Stimulated activated CD8-positive, alpha-beta memory T cell treated with anti-CD3 and anti-CD28 coated beads, Interleukin-4, amount 100 ng/mL, for 4 hours (primary cell): ENCODE measurements at places on chromosomes 11 and 22.

DNA sequence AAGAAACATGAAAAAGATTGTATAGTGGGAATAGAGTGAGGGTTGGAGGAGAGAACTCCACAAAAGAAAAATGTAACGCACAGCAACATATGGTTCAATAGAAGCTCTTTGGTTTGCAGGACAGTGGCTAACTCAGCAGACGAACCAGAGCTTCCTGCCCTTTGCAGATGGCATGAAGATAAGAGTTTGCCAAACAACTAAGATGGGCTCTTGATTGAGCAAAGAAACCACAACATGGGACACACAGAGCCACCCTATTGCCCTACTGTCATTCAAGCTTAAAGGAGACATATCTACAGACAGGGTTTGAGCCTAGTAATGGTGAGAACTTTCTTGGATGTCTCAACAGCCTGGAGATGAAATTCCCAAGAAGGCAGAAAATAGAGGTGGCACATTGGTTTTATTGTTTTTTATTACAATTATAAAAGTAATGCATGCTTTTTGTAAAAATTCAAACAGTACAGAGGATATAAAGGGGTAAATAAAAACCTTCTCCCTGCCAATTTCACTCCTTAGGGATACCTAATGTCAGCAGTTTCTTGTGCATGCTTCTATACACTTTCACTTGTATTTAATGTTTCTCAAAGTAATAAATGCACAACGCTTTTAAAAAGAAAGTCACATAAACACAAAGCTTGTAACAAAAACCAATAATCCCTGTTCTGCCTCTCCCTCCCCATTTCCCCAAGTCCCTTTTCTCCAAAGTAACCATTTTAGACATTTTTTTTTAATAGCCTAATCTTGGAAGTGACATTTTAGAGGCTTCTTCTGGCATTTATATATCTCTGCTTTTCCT is 63.7 kb downstream of the COPB1 start:
- no peak for DNase-seq

DNA sequence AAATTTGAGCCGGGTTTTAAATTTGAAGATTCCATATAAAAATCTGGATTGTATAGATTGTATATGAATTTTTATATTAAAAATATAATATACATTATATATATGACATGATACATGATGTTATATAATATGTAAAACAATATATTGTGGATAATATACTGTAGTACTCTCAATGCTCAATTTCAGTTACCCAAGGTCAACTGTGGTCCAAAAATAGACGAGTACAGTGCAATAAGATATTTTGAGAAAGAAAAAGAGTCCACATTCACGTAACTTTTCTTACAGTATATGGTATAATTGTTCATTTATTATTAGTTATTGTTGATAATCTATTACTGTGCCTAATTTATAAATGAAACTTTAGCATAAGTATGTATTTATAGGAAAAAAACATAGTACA is 94.2 kb upstream of the YWHAH start:
- DNase-seq = no peak

DNA sequence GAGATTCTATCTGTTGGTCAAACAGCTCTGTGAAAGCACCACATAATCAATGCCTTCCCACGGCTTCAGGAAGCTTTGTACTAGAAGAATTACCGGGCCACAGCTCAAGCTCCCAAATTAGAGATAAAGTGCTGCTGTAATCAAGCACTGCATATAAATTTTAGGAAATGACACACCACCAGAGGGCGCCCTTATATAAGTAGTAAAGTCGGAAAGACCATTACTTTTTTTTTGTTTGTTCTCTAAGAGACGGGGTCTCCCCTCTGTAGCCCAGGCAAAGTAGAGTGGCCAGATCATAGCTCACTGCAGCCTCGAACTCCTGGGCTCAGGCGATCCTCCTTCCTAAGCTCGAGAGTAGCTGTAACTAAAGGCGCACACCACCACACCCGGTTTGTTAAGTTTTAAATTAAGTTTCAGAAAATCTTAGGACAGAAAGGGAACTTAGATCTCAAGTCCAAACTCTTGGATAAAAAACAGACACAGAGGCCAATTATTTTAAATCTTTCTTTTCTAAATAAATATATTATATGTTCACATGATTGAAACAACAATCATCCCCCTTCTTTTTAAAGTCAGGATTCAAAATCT is 32.6 kb downstream of the PRCP start:
- peak; percentile 62 for DNase-seq

DNA sequence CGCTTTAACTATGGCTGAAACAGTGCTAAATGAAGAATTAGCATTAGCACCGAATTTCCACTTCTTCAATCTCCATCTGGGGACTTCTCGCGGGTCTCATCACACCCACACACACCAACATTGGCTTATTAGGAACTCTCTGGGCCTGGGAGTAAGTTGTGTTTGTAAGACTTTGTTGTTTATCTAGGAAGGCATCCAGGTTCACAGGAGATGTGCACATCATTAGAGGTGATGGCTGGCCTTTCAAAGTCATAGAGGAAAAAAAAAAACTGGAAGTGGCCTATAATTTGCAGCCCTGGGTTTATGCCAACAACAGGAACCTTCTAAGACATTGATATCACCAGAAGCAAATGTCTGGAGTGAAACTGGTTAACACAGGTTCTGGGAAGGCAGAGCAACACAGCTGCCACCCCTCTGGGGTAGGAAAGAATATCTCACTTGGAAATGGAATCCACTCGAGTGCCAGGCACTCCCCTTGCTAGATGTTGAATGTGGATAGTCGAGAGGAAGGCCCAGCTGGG is 84.5 kb downstream of the TRAF6 start:
- DNase-seq = no peak

GRCh38 chr11:106331176-106331575 is 253.7 kb downstream of the AASDHPPT start:
- no peak for DNase-seq

GRCh38 chr11:124069429-124070401 is 28.6 kb upstream of the OR10G7 start:
- no peak for DNase-seq

- DNase-seq = no peak
These were observed 40.4 kb downstream of the RCN1 start for GRCh38 chr11:32131321-32131720.

- DNase-seq = no peak
These were observed 16.8 kb upstream of the MUC6 start for GRCh38 chr11:1053121-1053901.

- DNase-seq = no peak
These were observed 92.3 kb downstream of the GAB2 start for GRCh38 chr11:78325274-78325781.

DNA sequence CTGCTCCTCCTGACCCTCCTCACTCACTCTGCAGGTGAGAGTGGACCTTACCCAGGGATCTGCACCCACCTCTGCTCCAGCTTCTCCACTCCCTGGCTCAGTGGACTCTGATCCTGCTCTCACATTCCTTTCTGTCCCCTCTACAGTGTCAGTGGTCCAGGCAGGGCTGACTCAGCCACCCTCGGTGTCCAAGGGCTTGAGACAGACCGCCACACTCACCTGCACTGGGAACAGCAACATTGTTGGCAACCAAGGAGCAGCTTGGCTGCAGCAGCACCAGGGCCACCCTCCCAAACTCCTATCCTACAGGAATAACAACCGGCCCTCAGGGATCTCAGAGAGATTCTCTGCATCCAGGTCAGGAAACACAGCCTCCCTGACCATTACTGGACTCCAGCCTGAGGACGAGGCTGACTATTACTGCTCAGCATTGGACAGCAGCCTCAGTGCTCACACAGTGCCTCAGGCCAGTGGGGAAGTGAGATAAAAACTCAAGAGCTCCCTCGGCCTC is 29.7 kb upstream of the VPREB1 start:
- DNase-seq = no peak

DNA sequence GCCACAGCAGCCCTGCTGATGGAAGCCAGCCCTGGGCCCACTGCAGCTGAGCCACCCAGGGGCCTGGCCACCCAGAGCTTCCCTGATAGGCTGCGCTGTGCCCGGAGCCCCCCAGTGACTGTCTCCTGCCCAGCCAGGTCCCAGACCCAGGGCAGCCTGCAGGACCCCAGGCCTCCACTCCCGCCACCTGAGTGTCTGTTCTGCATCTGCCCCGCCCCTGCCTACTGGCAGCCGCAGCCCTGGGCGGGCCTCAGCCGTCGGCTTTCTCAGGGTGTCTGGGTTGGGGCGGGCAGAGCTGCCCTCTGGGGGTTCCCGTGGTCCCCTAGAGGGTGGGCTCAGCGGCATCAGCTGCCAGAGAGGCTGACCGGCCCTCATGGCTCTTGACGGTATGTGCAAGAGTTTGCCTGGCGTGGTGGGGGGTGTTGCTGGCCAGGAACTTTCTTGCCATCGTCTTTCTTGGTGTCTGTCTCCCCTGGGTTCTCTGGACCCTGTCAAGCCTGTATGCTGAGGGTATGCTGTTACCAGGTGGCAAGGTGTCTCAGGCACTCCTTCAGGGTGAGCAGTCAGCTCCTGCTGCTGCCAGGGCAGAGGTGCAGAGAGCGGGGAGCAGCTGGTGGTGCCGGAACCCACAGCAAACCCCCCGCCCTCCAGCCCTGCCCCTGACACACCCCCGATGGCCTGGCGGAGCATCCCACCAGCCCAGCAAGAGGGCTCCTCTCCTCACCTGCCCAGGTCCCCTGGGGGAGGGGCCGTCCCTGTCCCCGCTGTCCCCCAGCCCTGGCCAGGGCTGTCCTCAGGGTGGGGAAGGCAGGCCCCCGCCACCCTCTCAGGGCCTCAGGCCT is 12.2 kb upstream of the PIM3 start:
- DNase-seq = no peak

DNA sequence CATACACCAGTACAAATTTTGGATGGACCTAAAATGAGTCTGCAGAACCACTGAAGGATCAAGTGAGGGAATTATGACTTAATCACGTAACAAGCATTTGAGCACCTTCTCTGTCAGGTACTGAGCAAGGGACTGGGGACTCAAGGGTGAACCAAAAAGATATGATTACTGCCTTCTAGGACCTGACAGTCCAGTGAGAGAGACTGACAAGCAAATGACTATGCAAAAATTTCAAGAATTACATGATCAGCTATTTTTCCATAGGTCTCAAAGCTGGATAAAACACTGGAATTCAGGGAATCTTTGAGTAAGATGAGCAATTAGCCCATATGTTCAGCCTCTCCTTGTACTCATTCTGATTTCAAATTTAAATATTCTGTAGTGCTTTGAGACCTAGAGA is 5.2 kb upstream of the STT3A start:
- DNase-seq = no peak

GRCh38 chr11:113477321-113477720 is 2.1 kb upstream of the DRD2 start:
- DNase-seq = no peak

GRCh38 chr11:88174709-88175568 is at the start of gene RAB38:
Gene RAB38, minus strand, starts transcription at chr11:88175443. Its CDS starts 59 bp downstream, at chr11:88175384.
- no peak for DNase-seq

- no peak for DNase-seq
These were observed 22.5 kb downstream of the RCN1 start for GRCh38 chr11:32113200-32113919.

DNA sequence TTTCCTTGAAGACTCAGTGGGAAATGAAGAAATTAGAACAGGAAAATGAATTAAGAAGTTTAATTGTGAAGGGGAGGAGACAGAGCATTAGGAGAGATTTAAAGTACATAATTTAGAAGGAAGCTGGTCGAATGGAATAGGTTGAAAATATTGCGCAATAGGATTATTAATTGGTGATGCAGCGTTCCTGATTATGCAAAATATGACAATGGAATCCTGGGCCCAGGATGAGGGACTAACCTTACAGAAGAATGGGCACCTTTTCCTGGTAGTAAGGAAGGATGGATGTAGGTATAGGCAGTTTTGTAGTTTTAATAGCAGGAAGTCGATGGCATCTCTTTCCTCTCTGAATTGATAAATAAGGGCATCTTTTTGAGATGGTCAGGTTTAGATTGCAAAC is 7.8 kb downstream of the TTC12 start:
- no peak for DNase-seq

GRCh38 chr11:133238027-133238426 is 294.3 kb downstream of the OPCML start:
- no peak for DNase-seq

GRCh38 chr11:119361056-119361787 is 14.7 kb upstream of the MFRP start:
- DNase-seq = no peak

GRCh38 chr11:69375316-69376154 is 81.6 kb downstream of the MYEOV start:
- no peak for DNase-seq

- DNase-seq = no peak
These were observed 14.7 kb downstream of the PRDM10 start for GRCh38 chr11:129987950-129988349.

GRCh38 chr11:57387289-57388030 is 3.0 kb downstream of the PRG2 start:
- DNase-seq = no peak

GRCh38 chr11:111426617-111427016 is 47.5 kb upstream of the POU2AF1 start:
- DNase-seq = no peak

DNA sequence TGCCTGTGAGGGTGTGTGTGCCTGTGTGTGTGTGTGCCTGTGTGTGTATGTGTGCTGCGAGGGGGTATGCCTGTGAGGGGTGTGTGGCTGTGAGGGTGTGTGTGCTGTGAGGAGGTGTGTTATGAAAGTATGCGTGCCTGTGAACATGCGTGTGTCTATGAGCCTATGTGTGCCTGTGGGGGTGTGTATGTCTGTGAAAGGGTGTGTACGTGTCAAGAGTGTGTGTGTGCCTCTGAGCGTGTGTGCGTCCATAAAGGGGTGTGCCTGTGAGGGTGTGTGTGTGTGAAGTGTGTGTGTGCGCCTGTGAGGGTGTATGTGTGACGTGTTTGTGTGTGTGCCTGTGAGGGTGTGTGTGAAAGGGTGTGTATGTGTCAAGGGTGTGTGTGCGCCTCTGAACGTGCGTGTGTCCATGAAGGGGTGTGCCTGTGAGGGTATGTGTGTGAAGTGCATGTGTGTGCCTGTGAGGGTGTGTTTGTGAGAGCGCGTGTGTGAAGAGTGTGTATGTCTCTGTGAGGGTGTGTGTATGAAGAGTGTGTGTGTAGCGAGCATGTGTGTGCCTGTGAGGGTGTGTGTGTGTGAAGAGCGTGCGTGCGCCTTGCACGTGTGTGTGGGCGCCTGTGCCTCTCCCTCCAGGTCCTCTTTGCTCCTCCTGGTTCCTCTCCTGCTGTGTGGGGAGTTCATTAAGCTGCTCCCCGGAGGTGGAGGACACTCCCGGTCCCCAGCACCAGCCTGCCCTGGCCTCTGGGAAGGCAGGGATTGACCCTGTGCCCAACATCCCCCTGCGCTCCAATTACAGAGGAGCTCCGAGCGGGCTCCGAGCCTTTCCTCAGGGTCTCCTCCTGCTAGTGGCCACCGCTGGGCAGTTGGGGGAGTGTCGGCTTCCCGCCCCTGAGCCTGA is 53.3 kb downstream of the CACNA1I start:
- DNase-seq = no peak

- DNase-seq = no peak
These were observed 7.2 kb downstream of the RNF215 start for GRCh38 chr22:30380011-30380410.

GRCh38 chr11:67260406-67260805 is 5.9 kb upstream of the GRK2 start:
- no peak for DNase-seq

DNA sequence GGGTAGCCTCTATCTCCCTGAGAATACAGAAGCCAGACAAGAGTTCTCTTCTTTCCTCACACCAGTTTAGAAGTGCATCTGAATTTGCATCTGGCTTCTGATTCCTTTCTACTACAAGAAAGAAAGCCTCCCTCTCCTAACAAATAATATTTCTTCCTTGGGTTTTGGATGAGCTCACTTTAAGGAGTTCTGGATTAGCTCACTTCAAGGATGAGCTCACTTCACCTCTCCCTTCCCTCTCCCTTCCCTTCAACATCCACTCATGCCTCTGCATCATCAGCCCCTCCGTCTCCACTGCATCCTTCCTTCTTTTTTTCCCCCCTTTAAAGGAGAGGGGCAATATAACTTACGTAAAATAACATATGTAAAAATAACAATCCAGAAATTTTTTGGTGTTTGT is 1.6 kb upstream of the MTNR1B start:
- no peak for DNase-seq
